Thymus (tissue), 14 donors: ENCODE measurements at places on chromosomes 13 and 19.

DNA sequence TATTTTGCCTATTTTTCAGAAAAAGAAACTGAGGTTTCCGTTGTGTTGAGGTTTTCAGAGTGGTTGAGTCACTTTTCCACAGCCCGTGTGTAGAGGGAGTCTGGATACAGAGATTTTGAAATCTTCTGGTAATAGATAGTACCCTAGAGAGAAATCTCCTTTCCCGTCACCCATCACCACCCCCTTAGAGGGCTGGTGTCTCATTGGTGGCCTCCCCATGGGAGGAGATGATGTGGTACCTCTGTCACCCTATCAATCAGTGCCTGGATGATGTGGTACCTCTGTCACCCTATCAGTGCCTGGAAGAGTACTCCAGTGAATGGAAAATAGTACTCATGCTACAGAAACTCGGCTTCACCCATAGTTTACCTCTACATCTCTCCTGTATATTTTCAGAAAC lies 42.2 kb upstream of the SERP2 start:
- DNase-seq, result no peak

DNA sequence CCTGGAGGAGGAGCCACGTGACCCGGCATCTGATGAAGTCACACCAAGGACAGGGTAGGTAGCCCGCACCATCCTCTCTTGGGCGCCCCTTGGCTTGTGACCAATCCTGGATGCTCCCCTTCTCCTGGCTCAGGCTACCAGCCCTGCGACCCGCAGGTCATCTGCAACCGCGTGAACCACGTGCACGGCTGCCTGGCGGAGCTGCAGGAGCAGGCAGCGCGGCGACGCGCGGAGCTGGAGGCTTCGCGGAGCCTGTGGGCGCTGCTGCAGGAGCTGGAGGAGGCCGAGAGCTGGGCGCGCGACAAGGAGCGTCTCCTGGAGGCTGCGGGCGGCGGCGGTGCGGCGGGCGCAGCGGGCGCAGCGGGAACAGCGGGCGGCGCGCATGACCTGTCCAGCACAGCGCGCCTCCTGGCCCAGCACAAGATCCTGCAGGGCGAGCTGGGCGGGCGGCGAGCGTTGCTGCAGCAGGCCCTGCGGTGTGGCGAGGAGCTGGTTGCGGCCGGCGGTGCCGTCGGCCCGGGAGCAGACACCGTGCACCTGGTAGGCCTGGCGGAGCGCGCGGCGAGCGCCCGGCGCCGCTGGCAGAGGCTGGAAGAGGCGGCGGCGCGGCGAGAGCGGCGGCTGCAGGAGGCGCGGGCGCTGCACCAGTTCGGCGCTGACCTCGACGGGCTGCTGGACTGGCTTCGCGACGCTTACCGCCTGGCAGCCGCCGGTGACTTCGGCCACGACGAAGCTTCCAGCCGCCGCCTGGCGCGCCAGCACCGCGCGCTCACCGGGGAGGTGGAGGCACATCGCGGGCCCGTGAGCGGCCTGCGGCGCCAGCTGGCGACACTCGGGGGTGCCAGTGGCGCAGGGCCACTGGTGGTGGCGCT lies 45.9 kb downstream of the SPTBN4 start:
- no peak for DNase-seq

DNA sequence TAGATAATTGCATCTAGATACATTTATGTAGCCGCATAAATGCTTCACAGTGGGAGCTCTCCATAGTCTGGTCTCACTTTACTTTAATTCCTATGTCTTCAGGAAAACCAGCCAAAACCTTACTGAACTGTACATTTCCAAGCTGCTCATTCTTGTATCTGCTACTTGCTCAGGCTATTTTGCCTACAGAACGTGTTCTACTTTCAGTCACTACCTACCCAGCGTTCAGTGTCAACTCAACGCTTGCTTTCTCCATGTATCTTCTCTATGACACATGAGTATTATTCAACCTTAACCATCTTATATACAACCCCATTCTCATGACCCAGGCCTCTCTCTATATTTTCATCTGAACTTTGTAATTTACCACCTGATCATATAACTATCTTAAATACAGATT lies 101.9 kb downstream of the KLF12 start:
- DNase-seq, result no peak

DNA sequence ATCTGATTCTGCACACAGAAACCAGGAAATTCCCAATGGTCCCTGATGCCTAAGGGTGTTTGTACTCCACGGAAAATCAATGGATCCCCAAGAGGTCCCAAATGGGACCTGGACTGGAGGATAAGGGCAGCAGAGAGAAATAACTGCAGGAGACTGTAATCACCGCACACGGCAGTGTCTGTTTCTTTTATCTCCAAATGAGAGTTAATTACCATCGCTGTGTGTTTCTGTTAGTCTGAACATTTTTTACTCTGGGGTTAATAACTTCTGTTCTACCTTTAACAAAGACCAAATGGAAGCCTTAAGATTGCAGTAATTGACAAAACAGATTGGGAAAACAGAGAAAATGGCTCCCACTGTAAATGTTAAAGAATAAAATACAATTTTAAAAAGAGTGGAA lies 320.9 kb downstream of the DCLK1 start:
- no peak for DNase-seq

GRCh38 chr13:41588899-41589298 lies 131.5 kb downstream of the RGCC start:
- no peak for DNase-seq

- no peak for DNase-seq
Observed at GRCh38 chr19:4870025-4870700, 2.7 kb upstream of the PLIN3 start.
